MG63 (cell line): ENCODE measurements at places on chromosomes 5 and 9. TPM values are rescaled to one million over a fixed set of nuclear protein-coding genes. Genes with fewer than 3 reads are reported as not detected.

The SOX30 gene
- not detected in 2 replicates for total RNA-seq

The OR1J2 gene
- total RNA-seq, result not detected in 2 replicates

The CEL gene
- total RNA-seq, result 1.0 TPM in 1 of 2 replicates, not detected in the other

The ZNF782 gene
- total RNA-seq, result 5.1 and 6.3 TPM in 2 replicates

The PLEKHG4B gene
- not detected in 2 replicates for total RNA-seq

The BTNL9 gene
- 0.76 and 0.99 TPM in 2 replicates for total RNA-seq

The TRIM14 gene
- 4.2 and 10.5 TPM in 2 replicates for total RNA-seq

The GRAMD2B gene
- 6.2 and 30.3 TPM in 2 replicates for total RNA-seq

The SVEP1 gene
- total RNA-seq, result 38.1 and 40.0 TPM in 2 replicates

The RNF14 gene
- 93.3 and 167 TPM in 2 replicates for total RNA-seq

The C5orf58 gene
- total RNA-seq, result not detected in 2 replicates

The CA9 gene
- total RNA-seq, result 0.40 TPM in 1 of 2 replicates, not detected in the other

The GRM6 gene
- not detected in 2 replicates for total RNA-seq

The FBP2 gene
- total RNA-seq, result not detected in 2 replicates

The ZSWIM6 gene
- 1.3 and 3.3 TPM in 2 replicates for total RNA-seq

The GABRA1 gene
- total RNA-seq, result not detected in 2 replicates

The SLC36A3 gene
- not detected in 2 replicates for total RNA-seq

The BTNL8 gene
- not detected in 2 replicates for total RNA-seq
